ENCODE measurements at places on chromosomes 3 and 15. TPM values are rescaled to one million over a fixed set of nuclear protein-coding genes. Genes with fewer than 3 reads are reported as not detected.

DNA sequence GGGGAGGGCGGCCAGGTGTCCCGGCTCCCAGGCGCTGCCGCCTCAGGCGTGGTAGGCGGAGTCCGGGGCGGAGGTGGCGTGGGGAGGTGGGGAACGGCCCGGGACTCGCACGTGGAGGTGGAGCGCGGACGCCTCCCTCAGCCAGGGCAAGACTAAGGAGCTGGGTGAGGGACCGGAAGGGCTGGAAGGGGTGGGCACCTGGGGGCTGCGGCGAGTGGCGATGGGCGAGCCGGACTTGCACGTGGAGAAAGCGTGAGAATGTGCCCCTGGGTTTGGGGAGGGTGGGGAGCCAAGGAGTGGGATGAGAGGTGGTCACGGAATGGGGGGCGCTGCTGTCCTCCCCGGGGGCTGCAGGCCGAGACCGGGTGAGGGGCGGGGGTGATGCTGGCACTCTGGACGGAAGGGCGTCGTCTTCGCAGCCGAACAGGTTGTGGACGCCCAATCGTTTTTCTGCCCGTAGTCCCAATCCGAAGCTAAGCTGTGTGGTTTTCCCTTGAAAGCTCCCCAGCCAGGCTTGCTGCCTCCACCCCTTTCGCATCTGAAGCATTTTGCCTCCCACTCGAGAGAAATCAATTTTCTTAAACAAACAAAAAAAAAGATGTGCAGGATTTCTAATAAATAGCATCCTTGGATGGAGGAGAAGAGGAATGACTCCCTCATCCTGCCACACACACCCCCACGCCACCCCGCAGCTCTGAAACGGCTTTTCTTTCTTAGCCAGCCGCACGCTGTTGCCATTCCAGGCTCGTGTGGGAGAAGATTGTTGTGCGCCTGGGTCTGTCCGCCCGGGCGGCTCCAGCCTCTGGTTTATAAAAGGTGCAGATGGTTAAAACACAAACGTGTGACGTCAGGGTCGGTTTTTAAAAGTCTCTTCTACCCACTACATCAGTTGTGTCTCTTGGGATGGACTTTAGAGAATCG, 62.5 kb upstream of the ANKRD28 start:
- H3K4me1 ChIP-seq = no peaks in the 10 kb centered on the region
- H3K27ac ChIP-seq = no peak overlapping the region
- peak overlapping the region; percentile 88 for H3K4me3 ChIP-seq
- peaks cover 17% of the 10 kb centered on the region for H3K36me3 ChIP-seq

DNA sequence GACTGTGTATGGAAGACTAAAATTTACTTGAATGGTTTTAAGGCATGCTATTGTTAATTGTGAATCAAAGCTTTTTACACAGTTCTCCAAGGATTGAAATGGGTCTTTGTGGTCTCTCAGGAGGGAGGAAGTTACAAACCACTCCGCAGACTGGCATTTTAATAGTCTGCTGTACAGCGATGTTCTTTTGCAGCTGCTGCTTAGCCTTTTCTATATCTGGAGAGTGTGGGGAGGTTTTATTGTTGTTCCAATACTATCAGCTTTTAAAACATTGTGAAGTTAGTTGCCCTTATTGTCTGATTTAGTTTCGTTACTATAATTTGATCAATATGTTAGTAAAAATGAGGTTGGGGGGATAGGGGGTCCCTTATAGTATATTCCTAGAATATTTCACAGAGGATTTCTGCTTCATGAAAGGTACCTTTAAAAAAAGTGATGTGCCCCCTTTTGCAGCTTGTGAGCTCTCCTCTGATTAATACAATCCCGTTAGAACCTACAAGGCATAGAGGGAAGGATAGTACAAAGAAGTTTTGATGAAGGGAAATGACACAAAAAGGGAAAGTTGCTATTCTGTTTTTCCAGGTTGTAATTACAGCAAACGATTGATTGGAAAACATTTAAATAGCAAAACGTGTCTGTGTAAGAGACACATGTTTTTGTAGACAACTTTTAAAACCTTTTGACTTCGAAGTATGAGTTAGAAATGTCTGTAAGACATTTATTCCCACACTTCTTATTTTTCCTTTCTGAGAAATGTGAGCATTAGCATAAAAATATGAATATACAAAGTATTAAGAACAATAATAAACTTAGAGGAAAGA, 158.3 kb upstream of the CGNL1 start:
- no peak for DNase-seq
- H3K27ac ChIP-seq = no peak overlapping the region
- H3K27me3 ChIP-seq = no peaks in the 10 kb centered on the region
- 0 out of 2 replicates have a peak, but pooled peaks cover 2% of the 10 kb centered on the region for H3K4me1 ChIP-seq
- H3K36me3 ChIP-seq = no peaks in the 10 kb centered on the region
- H3K4me3 ChIP-seq = no peak overlapping the region

Gene BNC1
- not detected for total RNA-seq

Gene PLSCR4
- total RNA-seq = 1.1 TPM

GRCh38 chr3:13223574-13224237, 150.5 kb upstream of the IQSEC1 start:
- H3K27me3 ChIP-seq = no peaks in the 10 kb centered on the region
- H3K27ac ChIP-seq = no peak overlapping the region
- no peak for DNase-seq
- H3K36me3 ChIP-seq = no peaks in the 10 kb centered on the region
- H3K4me1 ChIP-seq = no peaks in the 10 kb centered on the region

Gene MIX23
- total RNA-seq = 80.6 TPM

- no peak for DNase-seq
- no peak overlapping the region for H3K27ac ChIP-seq
- H3K36me3 ChIP-seq = no peaks in the 10 kb centered on the region
- no peaks in the 10 kb centered on the region for H3K4me1 ChIP-seq
- no peaks in the 10 kb centered on the region for H3K27me3 ChIP-seq
Observed at GRCh38 chr3:54966979-54967378, 39.1 kb upstream of the LRTM1 start.

Gene BCL2A1
- not detected for total RNA-seq

- DNase-seq = no peak
- no peak overlapping the region for H3K4me3 ChIP-seq
- H3K36me3 ChIP-seq = no peaks in the 10 kb centered on the region
- H3K4me1 ChIP-seq = no peaks in the 10 kb centered on the region
- no peak overlapping the region for H3K27ac ChIP-seq
Observed at GRCh38 chr3:124064050-124064449, 72.1 kb upstream of the ROPN1 start.

Gene SAMMSON
- not detected for total RNA-seq

DNA sequence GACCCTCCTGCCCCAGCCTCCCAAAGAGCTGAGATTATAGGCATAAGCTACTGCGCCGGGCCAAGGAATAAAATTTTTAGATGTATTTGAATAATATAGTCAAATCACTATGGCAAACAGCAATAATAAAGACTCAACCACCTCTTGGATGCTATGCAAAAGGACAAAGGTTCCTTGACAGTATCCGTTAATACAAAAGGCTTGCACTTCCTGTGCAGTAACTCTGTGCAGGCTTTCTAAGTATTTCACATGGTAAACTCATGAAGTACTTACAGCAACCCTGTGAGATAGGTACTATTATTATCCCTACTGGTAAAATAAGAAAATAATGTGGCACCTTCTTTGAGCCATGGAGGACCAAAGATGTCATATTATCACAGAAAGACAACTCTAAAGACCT, 86.8 kb downstream of the SHQ1 start:
- H3K27me3 ChIP-seq = no peaks in the 10 kb centered on the region
- H3K4me3 ChIP-seq = no peak overlapping the region
- H3K4me1 ChIP-seq = peaks cover 4% of the 10 kb centered on the region
- no peak for DNase-seq
- no peak overlapping the region for H3K27ac ChIP-seq

DNA sequence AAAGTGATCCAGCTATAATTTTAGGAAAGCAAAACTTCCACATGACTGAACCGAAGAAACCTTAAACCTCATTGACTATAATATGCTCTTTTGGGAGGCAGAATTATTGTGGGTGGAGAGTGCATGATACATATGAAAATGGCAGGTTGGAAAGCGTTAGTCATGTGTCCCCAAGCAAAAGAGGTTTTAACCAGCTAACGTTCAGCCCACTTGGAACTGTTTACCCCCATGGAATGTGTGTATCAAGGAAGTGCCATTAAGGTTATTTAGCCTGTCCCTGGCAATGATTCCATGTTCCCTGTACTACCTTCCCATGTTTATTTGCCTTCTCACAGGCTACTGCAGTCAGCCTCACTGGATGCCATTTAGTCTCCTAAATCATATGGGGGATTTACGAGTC, 44.1 kb upstream of the LRRC58 start:
- no peak overlapping the region for H3K27ac ChIP-seq
- DNase-seq = no peak
- no peak overlapping the region for H3K4me3 ChIP-seq
- H3K36me3 ChIP-seq = peaks cover 32% of the 10 kb centered on the region
- H3K4me1 ChIP-seq = no peaks in the 10 kb centered on the region

DNA sequence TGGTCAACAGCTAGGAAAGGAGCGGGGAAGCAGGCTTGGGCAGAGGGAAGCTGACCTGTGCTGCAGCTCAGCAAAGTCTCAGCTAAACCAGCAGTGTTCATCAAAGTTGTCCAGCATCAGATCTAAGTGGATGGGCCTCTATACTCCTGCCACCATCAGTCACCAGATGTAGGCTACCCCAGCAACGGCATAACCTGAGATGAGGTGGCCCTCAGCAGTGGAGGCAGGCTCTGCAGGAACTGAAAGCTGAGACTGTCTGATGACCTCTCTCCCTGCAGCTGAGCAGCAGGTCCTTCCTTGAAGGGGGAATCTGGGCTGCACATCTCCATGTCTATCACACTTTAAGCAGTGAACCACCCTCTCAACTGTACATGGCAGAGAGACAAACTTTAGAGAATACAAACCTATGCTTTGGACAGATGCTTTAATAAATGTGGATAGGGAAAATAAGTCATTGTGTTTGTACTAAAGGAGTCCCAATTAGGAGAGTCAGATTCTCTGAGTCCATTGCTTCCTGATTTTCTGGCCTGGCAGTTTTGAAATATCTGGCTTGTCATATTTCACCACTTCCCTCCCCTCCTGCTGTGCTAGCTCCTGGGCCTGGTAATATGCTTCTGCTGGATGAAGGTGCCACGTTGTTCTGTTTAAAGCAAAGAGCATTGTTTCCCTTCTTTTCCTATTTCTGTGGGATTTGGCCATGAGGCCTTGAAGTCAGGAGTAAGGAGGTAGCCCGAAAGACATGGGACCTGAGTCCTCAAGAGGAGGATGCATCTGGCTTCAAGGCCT, 11.1 kb upstream of the PSTPIP1 start:
- DNase-seq = no peak
- peaks cover 4% of the 10 kb centered on the region for H3K36me3 ChIP-seq
- no peaks in the 10 kb centered on the region for H3K27me3 ChIP-seq
- H3K4me1 ChIP-seq = no peaks in the 10 kb centered on the region
- H3K27ac ChIP-seq = no peak overlapping the region

- H3K36me3 ChIP-seq = no peaks in the 10 kb centered on the region
- no peak overlapping the region for H3K4me3 ChIP-seq
- no peaks in the 10 kb centered on the region for H3K27me3 ChIP-seq
- no peaks in the 10 kb centered on the region for H3K4me1 ChIP-seq
Observed at GRCh38 chr3:98769448-98769847, 6.3 kb downstream of the ST3GAL6 start.

- H3K27ac ChIP-seq = no peak overlapping the region
- H3K27me3 ChIP-seq = no peaks in the 10 kb centered on the region
- H3K36me3 ChIP-seq = peaks cover 11% of the 10 kb centered on the region
- no peak for DNase-seq
- H3K4me1 ChIP-seq = no peaks in the 10 kb centered on the region
Observed at GRCh38 chr3:179133575-179133974, 14.6 kb upstream of the PIK3CA start.

Gene TMEM207
- total RNA-seq = not detected

Gene GP5
- not detected for total RNA-seq

Gene IGF1R
- 73.3 TPM for total RNA-seq

Gene MITF
- total RNA-seq = 0.81 TPM

Gene KLF15
- total RNA-seq = 10.8 TPM

- no peak within 1 kb of the TSS for H3K4me3 ChIP-seq
- no peaks in the 10 kb centered on the region for H3K27me3 ChIP-seq
- H3K27ac ChIP-seq = no peak within 1 kb of the TSS
- no peaks in the 10 kb centered on the region for H3K36me3 ChIP-seq
- H3K4me1 ChIP-seq = no peaks in the 10 kb centered on the region
Observed at GRCh38 chr3:8733332-8734094, at the start of gene CAV3. Gene CAV3, plus strand, starts transcription at chr3:8733802. Its CDS starts 75 bp downstream, at chr3:8733877.

GRCh38 chr3:19888428-19889152, 45.4 kb downstream of the EFHB start:
- no peaks in the 10 kb centered on the region for H3K36me3 ChIP-seq
- H3K27me3 ChIP-seq = no peaks in the 10 kb centered on the region
- no peak for DNase-seq
- H3K4me1 ChIP-seq = no peaks in the 10 kb centered on the region

DNA sequence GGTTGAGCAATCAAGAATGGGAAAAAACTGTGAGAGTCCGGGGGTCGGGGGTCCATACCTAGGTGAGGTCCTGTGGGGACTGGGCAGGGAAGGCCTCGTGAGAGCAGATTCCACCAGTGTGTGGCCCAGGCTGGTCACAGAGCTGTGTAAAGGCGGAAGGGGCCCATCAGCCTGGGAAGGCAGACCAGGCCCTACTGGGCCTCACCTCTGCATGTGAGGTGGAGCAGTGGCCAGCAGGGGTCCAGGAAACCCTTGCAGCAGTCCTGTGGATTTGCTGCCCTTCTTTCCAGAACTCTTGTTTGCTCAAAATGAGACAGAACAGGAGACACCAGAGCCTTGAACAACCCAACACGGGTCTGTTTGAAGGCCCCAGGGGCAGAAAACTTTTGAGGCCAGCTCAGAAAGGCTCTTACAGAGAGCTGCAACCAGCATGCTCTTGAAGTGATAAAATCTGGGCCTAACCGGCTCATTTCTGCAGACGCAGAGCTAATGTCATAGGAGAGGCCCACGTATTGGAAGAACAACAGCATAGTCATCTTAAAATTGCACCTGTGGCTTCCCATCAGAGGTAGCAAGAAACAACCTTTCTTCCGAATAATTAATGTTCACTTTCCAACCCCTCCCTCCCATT, 30.3 kb upstream of the HHATL start:
- H3K4me3 ChIP-seq = peak overlapping the region; percentile 29
- H3K27me3 ChIP-seq = no peaks in the 10 kb centered on the region
- peaks cover 9% of the 10 kb centered on the region for H3K4me1 ChIP-seq
- peak; percentile 55 for DNase-seq
- no peak overlapping the region for H3K27ac ChIP-seq

- H3K4me3 ChIP-seq = peak overlapping the region; percentile 47
- H3K36me3 ChIP-seq = peaks cover 10% of the 10 kb centered on the region
- peak; percentile 36 for DNase-seq
- no peak overlapping the region for H3K27ac ChIP-seq
- H3K27me3 ChIP-seq = no peaks in the 10 kb centered on the region
Observed at GRCh38 chr3:69081583-69082262, 1.6 kb upstream of the UBA3 start.

Measured in H9 (cell line).